Esophagus squamous epithelium (tissue), 5 donors: ENCODE measurements at places on chromosomes 5 and 9. TPM values are rescaled to one million over a fixed set of nuclear protein-coding genes. Genes with fewer than 3 reads are reported as not detected.

ORM1 gene
- total RNA-seq = 0.41 TPM

FBP1 gene
- not detected for total RNA-seq

GRCh38 chr9:134751622-134752021 lies 110.0 kb downstream of the COL5A1 start:
- no peak overlapping the region for H3K27ac ChIP-seq
- H3K36me3 ChIP-seq = no peaks in the 10 kb centered on the region
- DNase-seq = no peak

GRCh38 chr5:115983519-115983918 lies 21.2 kb downstream of the LVRN start:
- H3K27ac ChIP-seq = no peak overlapping the region
- H3K4me3 ChIP-seq = no peak overlapping the region
- no peak for DNase-seq
- no peaks in the 10 kb centered on the region for H3K27me3 ChIP-seq

DNA sequence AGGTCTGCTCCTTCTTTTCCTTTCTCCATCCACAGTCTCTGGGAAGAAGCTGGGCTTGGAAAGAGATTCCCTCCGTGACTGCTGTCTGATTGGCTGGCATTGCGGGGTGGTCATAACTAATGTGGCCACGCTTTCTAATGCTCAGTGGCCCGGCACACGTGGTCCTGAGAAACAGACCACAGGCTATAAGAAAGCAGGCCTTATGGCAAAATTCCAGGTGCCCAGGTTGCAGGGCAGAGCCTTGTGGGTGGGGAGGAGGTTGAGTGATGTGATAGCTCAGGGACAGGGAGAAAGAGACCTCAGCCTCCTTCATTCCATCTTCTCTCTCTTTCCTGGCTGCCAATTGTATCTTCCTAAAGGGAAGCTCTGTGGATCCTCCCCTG lies 5.4 kb upstream of the SH3PXD2B start:
- H3K27me3 ChIP-seq = no peaks in the 10 kb centered on the region
- peaks cover 13% of the 10 kb centered on the region for H3K4me1 ChIP-seq
- DNase-seq = no peak
- no peak overlapping the region for H3K27ac ChIP-seq
- no peaks in the 10 kb centered on the region for H3K36me3 ChIP-seq

DNA sequence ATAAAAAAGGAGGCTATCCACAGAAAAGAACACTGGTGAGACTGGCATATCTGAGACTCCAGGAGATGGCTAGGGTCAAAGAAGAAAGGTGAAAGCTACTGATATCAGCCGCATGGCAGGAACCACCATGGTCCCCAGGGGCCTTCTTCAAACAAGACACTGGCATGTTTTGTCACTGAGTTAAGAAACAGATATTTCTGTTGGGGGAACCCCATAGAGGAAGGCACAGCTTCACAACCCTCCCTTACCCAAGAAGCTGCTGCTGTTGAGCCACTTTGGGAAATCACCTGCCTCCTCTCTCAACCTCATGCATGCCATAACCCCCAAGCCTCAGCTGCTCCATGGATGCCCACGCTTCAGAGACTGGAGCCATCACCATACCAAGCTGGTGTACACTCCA lies 13.3 kb upstream of the BTNL3 start:
- H3K36me3 ChIP-seq = no peaks in the 10 kb centered on the region
- H3K27me3 ChIP-seq = no peaks in the 10 kb centered on the region
- DNase-seq = no peak
- H3K4me1 ChIP-seq = no peaks in the 10 kb centered on the region
- no peak overlapping the region for H3K4me3 ChIP-seq

DNA sequence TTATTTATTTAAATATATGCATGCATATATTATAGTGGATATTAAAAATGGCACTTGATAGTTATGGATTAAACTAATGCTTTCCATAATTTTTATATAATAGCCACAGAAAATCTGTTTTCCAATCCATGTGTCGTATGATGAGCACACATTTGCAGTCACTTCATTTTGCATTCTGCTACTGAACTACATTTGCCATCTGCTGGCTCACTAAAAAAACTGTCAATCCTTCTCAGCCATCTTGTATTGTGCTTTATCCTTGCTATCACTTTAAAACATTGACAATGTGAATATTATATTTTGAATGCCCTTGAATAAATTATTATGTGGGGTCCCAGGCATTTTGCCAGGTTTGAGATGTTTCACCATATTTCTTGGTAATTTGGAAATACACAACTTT lies 586.6 kb downstream of the DNAH5 start:
- H3K4me3 ChIP-seq = no peak overlapping the region
- H3K36me3 ChIP-seq = no peaks in the 10 kb centered on the region
- no peak overlapping the region for H3K27ac ChIP-seq
- H3K4me1 ChIP-seq = no peaks in the 10 kb centered on the region

GRCh38 chr9:5513966-5514616 lies 3.8 kb downstream of the PDCD1LG2 start:
- no peaks in the 10 kb centered on the region for H3K4me1 ChIP-seq
- H3K27ac ChIP-seq = no peak overlapping the region
- H3K27me3 ChIP-seq = no peaks in the 10 kb centered on the region
- DNase-seq = no peak
- H3K36me3 ChIP-seq = no peaks in the 10 kb centered on the region

DNA sequence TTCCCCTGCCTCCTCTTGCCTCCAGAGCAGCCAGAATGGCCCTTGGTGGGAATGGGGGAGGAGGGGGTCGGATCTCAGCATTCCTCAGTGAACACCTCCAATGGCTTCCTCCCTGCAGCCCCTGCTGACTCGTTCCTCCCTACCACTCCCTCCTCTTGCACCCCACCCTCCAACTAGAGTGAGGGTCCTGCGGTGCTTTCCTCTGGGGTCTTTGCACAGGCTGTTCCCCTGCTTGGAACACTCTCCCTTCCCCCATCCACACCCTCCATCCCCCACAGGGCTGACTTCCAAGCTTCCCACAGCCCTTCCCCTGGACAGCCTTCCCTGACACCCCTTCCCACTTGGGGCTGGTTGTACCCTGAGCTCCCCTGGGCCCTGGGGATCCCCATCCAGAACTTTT lies 70.4 kb upstream of the NEK6 start:
- H3K4me1 ChIP-seq = no peaks in the 10 kb centered on the region
- no peak overlapping the region for H3K27ac ChIP-seq
- H3K36me3 ChIP-seq = no peaks in the 10 kb centered on the region
- no peak for DNase-seq
- no peaks in the 10 kb centered on the region for H3K27me3 ChIP-seq
- H3K4me3 ChIP-seq = no peak overlapping the region

GRCh38 chr9:19918630-19919029 lies 129.8 kb upstream of the SLC24A2 start:
- no peak overlapping the region for H3K27ac ChIP-seq
- no peak overlapping the region for H3K4me3 ChIP-seq
- no peak for DNase-seq
- no peaks in the 10 kb centered on the region for H3K27me3 ChIP-seq
- H3K4me1 ChIP-seq = no peaks in the 10 kb centered on the region
